Myocyte (in vitro differentiated cells): ENCODE measurements at places on chromosomes 3 and 15. TPM values are rescaled to one million over a fixed set of nuclear protein-coding genes. Genes with fewer than 3 reads are reported as not detected.

The CCDC33 gene
- not detected in 2 replicates for total RNA-seq

The KNG1 gene
- total RNA-seq = not detected in 2 replicates

The SMAD3 gene
- total RNA-seq = 24.4 and 31.0 TPM in 2 replicates

The STIMATE gene
- total RNA-seq = 8.9 and 9.2 TPM in 2 replicates

The EIF5A2 gene
- total RNA-seq = 13.2 and 14.3 TPM in 2 replicates

The GPR176 gene
- 28.1 and 32.6 TPM in 2 replicates for total RNA-seq

The DUOX2 gene
- not detected in 2 replicates for total RNA-seq

The TMIE gene
- 0.42 and 0.43 TPM in 2 replicates for total RNA-seq

The MORC1 gene
- total RNA-seq = not detected in 2 replicates

The ZNF80 gene
- total RNA-seq = 0.10 TPM in 1 of 2 replicates, not detected in the other

The FOXB1 gene
- total RNA-seq = not detected in 2 replicates

The DYNC1LI1 gene
- total RNA-seq = 37.9 and 42.3 TPM in 2 replicates

The ATRIP gene
- 7.8 and 10.4 TPM in 2 replicates for total RNA-seq

The C3orf70 gene
- 0.05 TPM in 1 of 2 replicates, not detected in the other for total RNA-seq

The GUCA1C gene
- not detected in 2 replicates for total RNA-seq

The SIDT1 gene
- 0.24 TPM in 1 of 2 replicates, not detected in the other for total RNA-seq

The ALPK3 gene
- total RNA-seq = 172 and 190 TPM in 2 replicates

The RFX7 gene
- 9.8 and 10.0 TPM in 2 replicates for total RNA-seq

The VGLL4 gene
- 71.9 and 102 TPM in 2 replicates for total RNA-seq

The RASSF1 gene
- 9.0 and 16.2 TPM in 2 replicates for total RNA-seq
